ENCODE measurements at places on chromosomes 13 and 19.
A peak's percentile ranks its signal among the peaks of the same experiment; 100 is the strongest.

DNA sequence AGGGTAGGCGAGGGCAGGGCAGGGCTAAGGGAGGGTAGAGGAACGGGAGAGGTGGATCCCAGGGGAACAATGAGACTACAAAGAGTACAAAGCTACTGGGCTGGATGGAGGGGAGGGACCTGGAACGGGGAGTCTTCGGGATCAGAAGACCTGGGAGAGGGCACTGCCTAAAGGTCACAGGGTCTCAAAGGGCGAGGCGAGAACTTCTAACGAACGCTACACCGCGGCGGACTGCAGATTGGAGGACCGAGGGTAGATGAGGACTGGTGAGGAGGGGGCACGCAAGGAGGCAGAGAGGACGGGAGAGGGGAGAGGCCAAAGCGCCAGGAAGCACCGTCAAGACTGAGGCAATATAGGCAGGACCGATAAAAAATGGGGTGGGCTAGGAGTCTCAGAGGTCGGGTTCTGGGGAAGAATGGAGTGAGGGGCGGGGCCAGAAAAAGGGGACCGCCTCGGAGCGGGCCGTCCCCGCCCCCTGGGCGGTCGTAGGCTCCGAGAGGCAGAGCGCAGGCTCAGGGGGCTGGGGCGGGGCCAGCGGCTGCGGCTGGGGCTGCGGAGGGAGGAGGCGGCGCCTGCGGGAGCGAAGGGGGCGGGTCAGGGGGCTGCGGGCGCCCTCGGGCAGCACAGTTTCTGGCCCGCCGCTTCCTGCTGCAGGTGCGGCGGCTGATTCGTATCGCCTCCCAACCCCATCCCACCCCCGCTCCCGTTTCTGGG, 1.3 kb upstream of the KCNC3 start:
- no peak for DNase-seq

- no peak for DNase-seq
Measured at GRCh38 chr19:5809053-5809452, 4.2 kb downstream of the NRTN start.

DNA sequence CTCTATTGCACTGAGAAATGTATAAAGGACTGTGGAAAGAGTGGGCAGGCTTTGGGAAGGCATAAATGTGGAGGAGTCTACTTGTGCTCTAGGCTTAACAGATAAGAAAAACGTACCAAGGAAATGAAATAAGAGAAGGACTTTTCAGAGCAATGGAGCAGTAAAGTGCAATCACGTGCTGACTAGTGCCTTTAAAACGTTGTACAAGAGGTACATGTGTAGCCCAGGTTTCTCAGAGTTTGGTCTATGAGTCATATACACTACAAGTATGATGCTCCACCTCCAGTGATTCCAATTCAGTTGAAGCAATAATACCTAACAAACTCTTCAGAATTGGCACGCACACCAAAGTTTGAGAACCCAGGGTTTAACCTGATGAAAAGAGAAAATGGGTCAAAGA, 13.4 kb upstream of the FNDC3A start:
- DNase-seq, result no peak

DNA sequence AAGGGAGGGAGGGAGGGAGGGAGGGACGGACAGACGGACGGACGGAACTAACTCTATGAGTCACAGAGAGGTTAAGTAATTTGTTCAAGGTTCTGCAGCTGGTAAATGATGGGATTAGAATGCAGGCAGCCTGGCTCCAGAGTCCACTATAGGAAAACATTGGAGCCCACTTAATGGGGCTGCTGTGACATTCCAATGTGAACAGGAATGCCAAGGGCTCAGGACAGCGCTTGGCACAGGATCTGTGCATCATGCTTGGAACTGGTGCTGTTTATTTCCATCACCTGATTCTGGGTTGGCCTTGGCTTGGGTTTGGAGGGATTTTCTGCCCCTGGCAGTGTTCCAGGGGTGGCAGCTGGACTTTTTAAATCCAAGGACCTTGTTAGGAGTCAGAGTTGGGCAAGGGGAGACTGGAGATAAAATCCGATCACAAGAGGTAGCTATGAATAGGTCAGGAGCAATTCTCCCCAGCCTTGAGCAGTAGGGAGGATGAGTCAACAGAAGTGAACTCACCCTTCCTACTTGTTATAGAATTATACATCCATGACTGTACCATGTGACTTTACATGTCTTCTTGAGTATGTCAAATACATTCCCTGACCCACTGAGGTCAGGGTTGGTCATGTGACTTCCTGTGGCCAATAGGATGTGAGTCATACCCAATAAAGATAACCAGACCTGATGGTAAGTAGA, 7.8 kb upstream of the HIF3A start:
- no peak for DNase-seq

- DNase-seq, result peak; percentile 40
Measured at GRCh38 chr19:46659151-46660007, 1.6 kb downstream of the DACT3 start.

DNA sequence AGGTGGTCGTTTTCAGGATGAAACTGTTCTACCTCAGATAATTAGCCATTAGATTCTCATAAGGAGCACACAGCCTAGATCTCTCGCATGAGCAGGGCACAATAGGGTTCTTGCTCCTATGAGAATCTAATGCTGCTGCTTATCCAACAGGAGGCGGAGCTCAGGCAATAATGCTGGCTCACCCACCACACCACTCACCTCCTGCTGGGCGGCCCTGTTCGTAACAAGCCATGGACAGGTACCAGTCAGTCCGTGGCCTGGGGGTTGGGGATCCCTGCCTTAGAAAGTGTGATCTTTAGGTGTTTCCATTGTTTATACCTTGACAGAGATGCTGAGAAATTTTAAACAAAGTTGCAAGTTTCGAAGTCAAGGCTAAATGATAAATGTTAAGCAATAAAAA, 344.6 kb upstream of the HTR2A start:
- no peak for DNase-seq

DNA sequence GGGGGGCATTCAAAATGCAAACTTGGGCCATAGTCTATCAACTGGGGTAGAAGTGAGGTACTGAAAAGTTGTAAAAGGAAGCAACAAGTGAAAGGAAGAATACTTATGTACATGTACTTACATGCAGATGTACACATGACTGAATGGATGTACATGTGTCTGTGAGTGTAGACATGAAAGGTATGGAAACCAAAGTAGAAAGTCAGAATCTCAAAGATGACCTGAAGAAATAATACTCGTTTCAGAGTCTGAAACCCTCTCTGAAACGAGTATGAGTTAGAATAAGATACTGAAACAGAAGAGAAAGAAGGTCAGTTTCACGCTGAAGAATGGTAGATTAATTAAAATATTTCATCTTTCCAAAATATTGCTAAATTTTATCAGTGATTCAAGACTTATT, 13.9 kb downstream of the DZIP1 start:
- no peak for DNase-seq

DNA sequence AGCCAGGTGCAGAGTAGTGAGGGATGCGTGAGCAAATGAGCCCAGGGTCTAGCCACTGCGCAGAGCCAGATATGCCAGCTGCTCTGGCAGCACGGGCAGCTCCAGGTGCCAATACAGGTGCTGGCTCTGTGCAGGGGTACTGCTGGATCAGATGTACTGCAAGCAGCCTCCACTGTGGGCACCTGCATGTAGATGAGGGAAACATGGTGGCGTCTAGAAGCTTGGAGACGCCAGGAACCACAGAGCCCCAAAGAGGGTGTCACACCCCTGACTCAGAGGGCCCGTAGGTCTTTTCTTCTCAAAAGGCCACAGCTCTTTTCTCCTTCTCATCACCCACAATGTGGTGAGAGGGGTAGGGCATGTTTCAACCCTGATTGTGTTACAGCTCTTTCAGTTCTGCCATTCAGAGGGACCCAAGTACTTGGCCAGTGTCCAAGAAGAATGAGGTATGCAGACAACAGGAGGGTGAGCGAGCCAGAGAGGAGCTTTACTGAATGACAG, 244.4 kb upstream of the SLITRK1 start:
- no peak for DNase-seq

GRCh38 chr13:46010148-46010547, 42.4 kb downstream of the ZC3H13 start:
- DNase-seq, result no peak

DNA sequence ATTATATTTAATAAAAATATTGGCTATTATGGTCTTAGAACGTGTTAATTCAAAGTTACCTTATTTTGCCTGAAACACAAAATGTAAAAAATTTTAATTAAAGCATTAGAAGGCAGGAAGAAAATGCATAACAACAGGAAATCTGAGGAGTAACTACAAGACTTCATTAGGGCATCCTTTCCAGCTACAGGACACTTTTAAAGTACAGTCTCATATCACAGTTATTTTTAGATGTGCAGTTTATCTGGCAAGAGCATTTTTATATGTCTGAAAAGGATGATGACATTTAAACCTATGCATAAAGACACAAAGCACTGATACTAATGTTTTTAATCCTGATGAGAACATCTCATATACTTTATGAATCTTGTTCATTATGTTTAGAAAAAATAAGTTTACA, 247.5 kb downstream of the VWA8 start:
- DNase-seq, result no peak

DNA sequence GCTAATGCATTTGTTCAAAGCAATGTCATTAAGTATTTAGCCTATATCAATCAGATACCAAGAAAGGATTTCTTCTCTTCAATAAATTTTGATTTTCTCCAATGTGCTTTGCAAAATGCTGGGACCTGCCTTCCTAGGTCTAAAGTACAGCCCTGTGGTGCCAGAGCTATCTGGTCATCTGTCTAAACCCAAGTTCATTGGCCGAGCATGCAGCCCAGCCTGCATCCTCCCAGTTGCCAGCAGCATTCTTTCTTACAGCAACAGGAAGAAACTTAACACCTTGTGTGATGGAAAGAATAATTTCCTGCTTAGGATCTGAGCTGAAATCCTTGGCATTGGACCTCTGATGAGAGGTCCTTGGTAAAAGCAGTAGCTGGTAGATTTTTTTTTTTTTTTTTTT, 310.0 kb downstream of the RBM26 start:
- no peak for DNase-seq

GRCh38 chr13:29991343-29991742, 140.9 kb upstream of the UBL3 start:
- DNase-seq, result no peak

GRCh38 chr19:17671906-17672305, 16.2 kb downstream of the UNC13A start:
- DNase-seq, result no peak

GRCh38 chr19:40281381-40282208, 3.5 kb downstream of the AKT2 start:
- no peak for DNase-seq

DNA sequence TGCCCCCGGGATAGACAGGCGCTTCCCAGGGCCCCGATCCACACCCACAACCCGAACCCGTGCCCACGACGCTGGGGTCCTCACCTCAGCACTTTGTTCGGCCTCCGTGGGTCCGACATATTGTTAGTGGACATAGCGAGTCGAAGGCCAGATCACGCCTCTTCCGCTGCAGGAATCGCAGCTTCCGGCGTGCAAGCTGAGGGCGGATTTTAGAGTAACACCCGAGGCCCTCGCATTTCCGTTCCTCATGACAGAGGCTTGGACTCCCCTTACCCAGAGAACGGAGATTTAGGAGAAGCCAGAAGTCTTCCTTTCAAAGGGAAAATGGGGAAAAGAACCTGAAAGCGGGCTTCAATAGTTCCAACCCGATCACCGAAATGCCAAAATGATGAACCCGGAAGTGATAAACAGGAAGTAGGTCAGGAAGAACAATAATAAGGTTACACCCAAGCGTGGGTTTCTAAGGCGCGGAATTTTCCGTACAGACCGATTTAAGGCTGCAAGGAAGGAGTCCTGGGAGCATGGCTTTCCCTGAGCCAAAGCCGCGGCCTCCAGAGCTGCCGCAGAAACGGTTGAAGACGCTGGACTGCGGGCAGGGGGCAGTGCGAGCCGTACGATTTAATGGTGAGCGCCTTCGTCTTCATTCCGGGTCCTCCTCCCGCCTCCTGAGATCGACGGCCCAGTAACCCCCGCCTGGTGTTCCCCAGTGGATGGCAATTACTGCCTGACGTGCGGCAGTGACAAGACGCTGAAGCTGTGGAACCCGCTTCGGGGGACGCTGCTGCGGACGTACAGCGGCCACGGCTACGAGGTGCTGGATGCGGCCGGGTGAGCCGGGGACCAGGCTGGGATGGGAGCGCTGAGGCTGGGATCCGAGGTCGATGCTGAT, 2.9 kb downstream of the WDR83 start:
- DNase-seq, result peak; percentile 72

- no peak for DNase-seq
Measured at GRCh38 chr13:54337540-54337939, 1308.9 kb downstream of the OLFM4 start.

DNA sequence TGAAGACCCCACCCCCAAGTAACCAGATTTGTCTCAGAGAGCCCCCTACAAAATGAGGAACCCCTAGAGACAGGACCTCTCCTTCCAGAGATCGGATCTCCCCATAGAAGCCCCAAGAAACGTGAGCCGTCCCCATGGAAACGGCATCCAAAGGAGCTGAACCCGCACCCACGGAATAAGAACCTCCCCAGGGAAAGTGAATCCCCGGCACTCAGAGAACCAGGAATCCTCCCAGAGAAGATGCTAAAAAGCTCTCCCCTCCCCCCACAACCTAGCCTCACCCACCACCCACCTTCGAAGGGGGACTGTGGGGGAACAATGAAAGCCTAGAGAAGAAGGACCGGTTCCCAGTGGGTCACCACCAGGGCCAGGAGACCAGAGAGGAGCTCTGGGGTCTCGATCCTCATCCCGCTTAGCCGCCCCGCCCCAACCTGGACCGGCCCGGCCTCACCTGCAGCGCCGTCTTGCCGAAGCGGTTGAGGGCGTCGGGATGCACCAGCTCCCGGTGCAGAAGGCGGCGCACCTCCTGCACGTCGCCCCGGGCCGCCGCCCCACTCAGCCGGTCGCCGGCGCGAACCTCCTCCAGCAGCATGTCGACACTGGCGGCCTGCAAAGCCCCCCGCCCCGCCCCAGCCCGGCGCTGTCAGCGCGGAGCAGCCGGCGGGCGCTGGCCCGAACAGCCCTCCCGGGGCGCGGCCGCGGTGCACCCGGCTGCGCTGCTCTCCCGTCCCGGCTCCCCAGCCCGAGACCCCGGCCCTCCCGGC, 535 bp downstream of the CDKN2D start:
- DNase-seq, result no peak

DNA sequence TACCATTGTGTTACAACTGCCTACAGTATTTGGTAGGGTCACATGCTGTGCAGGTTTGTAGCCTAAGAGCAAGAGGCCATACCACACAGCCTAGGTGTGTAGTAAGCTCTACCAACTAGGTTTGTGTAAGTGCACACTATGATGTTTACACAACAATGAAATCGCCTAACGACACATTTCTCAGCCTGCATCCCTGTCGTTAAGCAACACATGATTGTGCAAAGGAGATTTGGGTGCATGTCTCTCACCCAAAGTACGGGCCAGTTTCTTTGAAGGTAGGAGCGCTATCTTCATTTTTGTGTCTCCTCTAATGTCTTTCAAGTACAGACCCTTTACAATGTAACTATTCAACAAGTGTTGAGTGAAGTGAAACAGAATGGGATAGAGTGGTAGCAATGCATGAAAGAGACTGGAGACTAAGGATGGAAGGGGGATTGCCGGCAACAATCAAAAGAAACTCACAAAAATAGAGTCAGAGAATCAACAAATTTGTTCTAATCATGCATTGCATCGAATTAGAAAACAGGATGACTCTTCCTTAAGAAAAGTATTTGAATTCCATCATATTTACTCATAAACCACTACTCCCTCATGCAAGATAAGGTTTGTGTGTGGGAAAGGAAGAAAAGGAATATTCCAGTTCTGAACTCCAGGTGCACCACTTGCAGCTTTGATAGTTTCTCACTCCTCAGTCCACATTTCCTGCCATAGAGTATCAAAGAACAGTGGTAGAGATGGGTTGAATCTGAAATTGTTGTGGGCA, 60.2 kb upstream of the TNFRSF19 start:
- DNase-seq, result no peak

GRCh38 chr19:14674764-14675163, at the start of gene ADGRE3:
TSS of gene ADGRE3 (minus strand) at chr19:14674844. CDS start at chr19:14674770, 74 bp downstream.
- no peak for DNase-seq

All from left renal pelvis (tissue), 4 donors.